Muscle of leg (tissue), 16 donors: ENCODE measurements at places on chromosomes 6 and 20. TPM values are rescaled to one million over a fixed set of nuclear protein-coding genes. Genes with fewer than 3 reads are reported as not detected.
A peak's percentile ranks its signal among the peaks of the same experiment; 100 is the strongest.

Gene ASCC3
- polyA plus RNA-seq: 15.6 TPM

Gene LY86
- 2.5 TPM for polyA plus RNA-seq

Gene GABRR1
- 0.95 TPM for polyA plus RNA-seq

DNA sequence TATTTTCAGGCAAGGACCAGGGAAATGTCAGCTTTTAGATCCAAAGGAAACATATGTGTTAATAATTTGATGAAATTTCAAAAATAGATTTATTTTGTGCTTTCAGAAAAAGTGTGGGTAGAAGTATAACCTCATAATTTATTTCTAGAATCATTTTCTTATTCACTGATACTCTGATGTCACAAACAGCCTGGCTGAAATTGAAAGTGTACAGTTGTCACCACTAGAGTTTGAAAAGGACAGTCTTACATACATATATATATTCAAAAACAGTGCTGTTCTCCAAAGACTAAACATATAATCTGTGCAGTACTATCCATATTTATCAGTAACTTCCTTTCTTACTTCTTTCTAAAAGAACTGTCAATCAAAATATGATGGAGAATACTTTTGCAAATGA, 254.4 kb upstream of the KCNQ5 start:
- no peak overlapping the region for H3K27ac ChIP-seq
- no peak for DNase-seq
- no peaks in the 10 kb centered on the region for H3K27me3 ChIP-seq
- H3K4me1 ChIP-seq: no peaks in the 10 kb centered on the region
- H3K4me3 ChIP-seq: no peak overlapping the region

DNA sequence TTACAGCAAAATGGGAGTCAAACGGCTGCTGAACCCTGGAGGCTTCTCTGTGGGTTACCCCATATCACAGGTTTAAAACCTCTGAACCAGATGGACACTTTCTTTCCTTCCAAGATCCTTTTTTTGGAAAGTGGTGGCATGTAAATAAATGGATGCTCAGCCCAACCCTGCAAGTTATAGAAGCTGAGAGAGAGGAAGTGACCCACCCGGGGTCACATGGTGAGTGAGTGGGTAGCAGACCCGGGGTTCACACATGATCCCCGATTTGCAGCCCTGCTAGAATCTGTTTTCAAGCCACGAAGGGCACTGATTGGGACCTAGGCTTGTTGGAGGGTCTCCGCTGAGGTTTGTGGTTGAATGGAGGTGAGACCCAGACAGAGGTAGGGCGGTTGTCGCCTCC, 32.0 kb downstream of the SIRPA start:
- no peaks in the 10 kb centered on the region for H3K4me1 ChIP-seq
- H3K27me3 ChIP-seq: no peaks in the 10 kb centered on the region
- H3K4me3 ChIP-seq: no peak overlapping the region
- H3K36me3 ChIP-seq: peaks cover 17% of the 10 kb centered on the region

GRCh38 chr6:100464903-100465700, at the start of gene SIM1:
SIM1 (minus strand) TSS chr6:100464921; CDS start chr6:100463468, 1,453 bp downstream.
- H3K36me3 ChIP-seq: no peaks in the 10 kb centered on the region
- peak within 1 kb of the TSS; percentile 84 for H3K27ac ChIP-seq
- peaks cover 78% of the 10 kb centered on the region for H3K27me3 ChIP-seq
- peak within 1 kb of the TSS; percentile 58 for H3K4me3 ChIP-seq
- DNase-seq: peak; percentile 95

GRCh38 chr6:113829696-113830045, 27.5 kb upstream of the MARCKS start:
- H3K27ac ChIP-seq: no peak overlapping the region
- H3K4me3 ChIP-seq: no peak overlapping the region
- DNase-seq: no peak
- peaks cover 11% of the 10 kb centered on the region for H3K4me1 ChIP-seq

DNA sequence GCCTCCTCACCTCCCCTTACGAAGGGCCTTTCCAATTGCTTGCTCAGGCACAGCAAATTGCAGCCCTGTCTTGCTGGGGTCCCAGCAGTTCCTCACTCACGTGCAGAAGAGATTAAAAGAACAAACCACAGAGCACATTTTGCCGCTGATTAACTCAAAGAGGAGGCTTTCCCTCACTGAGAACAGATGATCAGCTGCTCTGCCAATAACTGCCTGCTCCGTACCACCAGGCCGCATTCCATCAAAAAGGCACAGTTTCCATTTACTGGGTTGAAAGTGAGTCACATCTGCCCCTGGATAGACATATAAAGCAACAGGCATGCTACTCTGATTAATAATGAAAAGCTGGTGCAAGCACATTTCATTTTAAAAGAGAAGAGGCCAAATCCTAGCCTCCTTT, 446.8 kb downstream of the PTPRT start:
- H3K4me3 ChIP-seq: no peak overlapping the region
- no peak for DNase-seq
- peaks cover 15% of the 10 kb centered on the region for H3K4me1 ChIP-seq
- H3K27me3 ChIP-seq: no peaks in the 10 kb centered on the region
- H3K27ac ChIP-seq: no peak overlapping the region

- no peaks in the 10 kb centered on the region for H3K4me1 ChIP-seq
- no peak overlapping the region for H3K27ac ChIP-seq
- no peaks in the 10 kb centered on the region for H3K27me3 ChIP-seq
- peaks cover 7% of the 10 kb centered on the region for H3K36me3 ChIP-seq
- no peak for DNase-seq
Measured at GRCh38 chr6:163469459-163469985, 55.0 kb downstream of the QKI start.

GRCh38 chr6:160462551-160463109, 114.5 kb downstream of the SLC22A3 start:
- no peaks in the 10 kb centered on the region for H3K27me3 ChIP-seq
- no peaks in the 10 kb centered on the region for H3K36me3 ChIP-seq
- no peak overlapping the region for H3K27ac ChIP-seq
- DNase-seq: peak; percentile 19

DNA sequence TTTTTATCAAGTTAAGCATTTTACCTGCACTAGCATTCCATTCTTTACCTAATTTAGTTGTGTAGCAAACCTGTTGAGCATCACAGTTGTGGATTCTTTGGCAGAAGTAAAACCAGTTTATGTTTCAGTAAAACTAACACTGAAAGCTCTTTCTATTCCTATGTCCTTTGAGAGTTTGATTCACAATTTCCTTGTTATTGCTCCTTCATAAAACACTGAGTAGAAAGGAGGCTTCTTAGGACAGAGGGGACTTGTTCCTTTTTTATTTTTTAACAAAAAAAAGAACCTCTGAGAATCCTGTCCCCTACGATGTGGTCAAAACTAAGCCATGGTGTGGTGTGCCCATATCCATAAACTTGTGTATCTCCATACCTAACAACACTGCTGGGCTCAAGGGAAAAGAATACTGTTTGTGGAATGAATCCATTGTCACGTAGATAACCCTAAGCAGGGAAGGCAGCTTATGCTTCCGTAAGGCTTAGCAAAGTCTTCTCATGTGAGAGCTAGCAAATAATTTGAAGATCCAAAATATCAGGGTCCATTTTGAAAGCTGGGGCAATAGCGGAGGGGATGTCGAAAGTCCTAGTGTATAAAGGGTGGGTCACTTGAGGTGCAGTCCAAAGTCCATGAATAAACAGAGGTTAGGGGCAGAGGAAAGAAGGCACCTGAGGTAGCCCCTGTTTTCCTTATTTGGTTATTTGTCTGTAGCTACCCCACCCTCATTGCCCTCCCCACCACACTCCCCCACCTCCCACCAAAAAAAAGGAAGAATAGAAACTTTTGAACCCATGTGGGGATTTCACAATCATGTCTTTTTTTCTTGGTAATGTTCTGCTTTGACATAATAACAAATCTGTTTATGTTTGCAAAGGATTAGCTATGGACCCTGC, 71.0 kb downstream of the PLAGL1 start:
- H3K27me3 ChIP-seq: no peaks in the 10 kb centered on the region
- DNase-seq: peak; percentile 59
- H3K27ac ChIP-seq: peak overlapping the region; percentile 66
- peaks cover 10% of the 10 kb centered on the region for H3K4me1 ChIP-seq
- peaks cover 8% of the 10 kb centered on the region for H3K36me3 ChIP-seq

DNA sequence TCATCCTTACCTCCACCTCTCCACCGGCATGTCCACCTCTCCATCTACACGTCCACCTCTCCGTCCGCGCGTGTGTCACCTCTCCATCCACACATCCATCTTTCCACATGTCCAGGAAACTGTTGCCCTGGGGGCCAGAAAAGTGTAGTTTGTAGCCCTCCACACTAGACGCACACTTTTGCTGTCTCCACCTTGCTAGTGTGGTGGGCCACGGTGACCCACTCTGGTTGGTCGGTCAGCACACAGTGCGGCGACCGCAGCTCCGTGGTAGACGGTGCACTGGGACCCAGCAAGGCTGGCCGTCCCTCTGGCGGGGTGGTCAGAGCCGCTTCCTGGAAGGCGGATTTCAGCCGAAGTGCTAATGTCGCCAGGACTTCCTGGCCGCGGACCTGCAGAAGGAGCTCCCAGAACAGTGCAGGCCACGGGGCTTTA, 268.6 kb downstream of the DLL1 start:
- no peak overlapping the region for H3K27ac ChIP-seq
- H3K4me3 ChIP-seq: no peak overlapping the region
- peaks cover 9% of the 10 kb centered on the region for H3K27me3 ChIP-seq
- H3K36me3 ChIP-seq: no peaks in the 10 kb centered on the region

- no peak for DNase-seq
- no peaks in the 10 kb centered on the region for H3K36me3 ChIP-seq
- no peaks in the 10 kb centered on the region for H3K4me1 ChIP-seq
- no peak overlapping the region for H3K4me3 ChIP-seq
- peaks cover 58% of the 10 kb centered on the region for H3K27me3 ChIP-seq
- no peak overlapping the region for H3K27ac ChIP-seq
Measured at GRCh38 chr6:149950423-149950822, 8.6 kb downstream of the ULBP2 start.

DNA sequence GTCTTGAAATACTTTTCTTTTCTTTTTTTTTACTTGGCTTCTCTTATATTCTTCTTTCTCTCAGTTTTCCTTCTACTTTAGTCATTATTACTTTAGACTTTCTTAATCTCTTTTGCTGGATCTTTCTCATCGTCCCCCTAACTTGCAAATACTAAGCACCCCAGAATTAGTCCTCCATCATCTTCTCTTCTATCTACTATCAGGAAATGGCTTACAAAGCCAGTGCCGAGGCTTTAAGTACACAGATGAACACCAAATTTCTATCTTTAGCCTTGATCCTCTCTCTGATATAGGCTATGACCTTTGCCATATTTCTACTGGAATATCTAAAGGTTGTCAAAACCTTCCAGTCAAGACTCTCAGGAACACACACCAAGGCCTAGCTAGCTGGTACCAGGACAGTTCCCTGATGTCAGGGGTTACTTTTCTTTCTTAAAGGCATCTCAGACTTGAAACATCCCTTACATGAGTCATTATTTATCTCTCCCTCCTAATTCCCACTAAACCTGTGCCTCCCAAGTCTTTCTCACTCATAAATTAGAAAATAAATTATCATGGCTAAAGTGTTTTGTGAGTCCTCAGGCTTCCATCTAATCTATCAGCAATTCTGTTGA, 278.6 kb upstream of the TCF21 start:
- no peaks in the 10 kb centered on the region for H3K4me1 ChIP-seq
- no peak overlapping the region for H3K4me3 ChIP-seq
- no peaks in the 10 kb centered on the region for H3K36me3 ChIP-seq
- DNase-seq: no peak

DNA sequence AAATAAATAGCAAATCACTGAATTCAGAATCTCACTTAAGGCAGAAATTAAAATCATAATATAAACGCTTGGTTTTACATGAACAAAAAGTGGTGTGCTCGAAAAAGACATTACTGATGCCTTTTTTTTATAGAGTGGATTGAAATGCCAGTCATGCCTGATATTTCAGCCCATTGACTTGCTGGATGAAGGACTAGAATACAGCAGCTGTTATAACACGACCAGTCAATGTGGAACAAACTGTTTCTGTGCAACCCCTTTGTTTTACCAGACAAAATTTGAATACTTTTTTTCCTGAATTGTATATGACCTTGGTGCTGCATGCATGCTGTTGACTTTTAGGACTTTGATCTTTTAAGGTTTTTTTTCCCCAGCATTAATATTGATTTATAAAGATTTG, 150.0 kb downstream of the QKI start:
- no peaks in the 10 kb centered on the region for H3K27me3 ChIP-seq
- no peak overlapping the region for H3K4me3 ChIP-seq
- H3K36me3 ChIP-seq: peaks cover 16% of the 10 kb centered on the region
- H3K4me1 ChIP-seq: peaks cover 4% of the 10 kb centered on the region
- no peak for DNase-seq

- no peaks in the 10 kb centered on the region for H3K27me3 ChIP-seq
- no peaks in the 10 kb centered on the region for H3K36me3 ChIP-seq
- no peak overlapping the region for H3K4me3 ChIP-seq
- no peak for DNase-seq
- no peaks in the 10 kb centered on the region for H3K4me1 ChIP-seq
Measured at GRCh38 chr6:107396211-107396610, 63.2 kb downstream of the PDSS2 start.

GRCh38 chr6:75504465-75505222, 11.0 kb upstream of the FILIP1 start:
- no peaks in the 10 kb centered on the region for H3K36me3 ChIP-seq
- H3K27ac ChIP-seq: no peak overlapping the region
- no peaks in the 10 kb centered on the region for H3K4me1 ChIP-seq
- peak; percentile 62 for DNase-seq
- no peaks in the 10 kb centered on the region for H3K27me3 ChIP-seq
- no peak overlapping the region for H3K4me3 ChIP-seq

DNA sequence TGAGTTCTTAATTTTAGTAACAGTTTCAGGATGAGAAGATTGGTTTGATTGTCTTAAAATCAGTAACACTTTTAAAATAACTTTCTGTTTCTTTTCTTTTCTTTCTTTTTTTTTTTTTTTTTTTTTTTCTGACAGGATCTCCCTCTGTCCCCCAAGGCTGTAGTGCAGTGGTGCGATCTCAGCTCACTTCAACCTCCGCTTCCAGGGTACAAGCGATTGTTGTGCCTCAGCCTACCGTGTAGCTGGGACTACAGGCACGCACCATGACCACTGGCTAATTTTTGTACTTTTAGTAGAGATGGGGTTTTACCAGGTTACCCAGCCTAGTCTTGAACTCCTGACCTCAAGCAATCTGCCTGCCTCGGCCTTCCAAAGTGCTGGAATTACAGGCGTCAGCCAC, 33.7 kb upstream of the KCNQ5 start:
- H3K27me3 ChIP-seq: no peaks in the 10 kb centered on the region
- H3K36me3 ChIP-seq: no peaks in the 10 kb centered on the region
- H3K4me3 ChIP-seq: no peak overlapping the region
- no peaks in the 10 kb centered on the region for H3K4me1 ChIP-seq
- no peak for DNase-seq
- no peak overlapping the region for H3K27ac ChIP-seq

- H3K27me3 ChIP-seq: no peaks in the 10 kb centered on the region
- DNase-seq: no peak
- peaks cover 12% of the 10 kb centered on the region for H3K4me1 ChIP-seq
- H3K4me3 ChIP-seq: no peak overlapping the region
- no peak overlapping the region for H3K27ac ChIP-seq
- no peaks in the 10 kb centered on the region for H3K36me3 ChIP-seq
Measured at GRCh38 chr6:13413900-13414555, 73.4 kb downstream of the GFOD1 start.

- peaks cover 21% of the 10 kb centered on the region for H3K4me1 ChIP-seq
- H3K4me3 ChIP-seq: peak overlapping the region; percentile 42
- DNase-seq: peak; percentile 16
Measured at GRCh38 chr6:37783856-37784584, 35.5 kb upstream of the ZFAND3 start.
